ENCODE measurements at places on chromosomes 12 and 14.

- DNase-seq: no peak
These were observed 500.1 kb upstream of the CCDC196 start for GRCh38 chr14:65986041-65986440.

DNA sequence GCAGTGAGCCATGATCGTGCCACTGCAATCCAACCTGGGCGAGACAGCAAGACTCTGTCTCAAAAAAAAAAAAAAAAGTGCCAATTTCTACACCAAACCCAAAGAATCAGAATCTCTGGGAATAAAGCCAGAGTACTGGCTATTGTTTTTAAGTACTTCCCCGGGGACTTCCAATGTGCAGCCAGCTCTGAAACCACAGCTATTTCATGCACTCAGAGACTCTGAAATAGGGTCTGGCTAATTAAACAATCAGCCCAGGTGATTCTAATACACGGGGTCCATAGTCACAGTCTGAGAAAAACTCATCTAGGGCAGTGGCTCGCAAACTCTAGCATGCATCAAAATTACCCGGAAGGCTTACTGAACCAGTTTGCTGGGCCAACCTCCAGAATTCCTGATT lies 56.3 kb downstream of the SIX6 start:
- no peak for DNase-seq

GRCh38 chr12:31324116-31324844 lies 1.7 kb downstream of the SINHCAF start:
- DNase-seq: peak; percentile 93

DNA sequence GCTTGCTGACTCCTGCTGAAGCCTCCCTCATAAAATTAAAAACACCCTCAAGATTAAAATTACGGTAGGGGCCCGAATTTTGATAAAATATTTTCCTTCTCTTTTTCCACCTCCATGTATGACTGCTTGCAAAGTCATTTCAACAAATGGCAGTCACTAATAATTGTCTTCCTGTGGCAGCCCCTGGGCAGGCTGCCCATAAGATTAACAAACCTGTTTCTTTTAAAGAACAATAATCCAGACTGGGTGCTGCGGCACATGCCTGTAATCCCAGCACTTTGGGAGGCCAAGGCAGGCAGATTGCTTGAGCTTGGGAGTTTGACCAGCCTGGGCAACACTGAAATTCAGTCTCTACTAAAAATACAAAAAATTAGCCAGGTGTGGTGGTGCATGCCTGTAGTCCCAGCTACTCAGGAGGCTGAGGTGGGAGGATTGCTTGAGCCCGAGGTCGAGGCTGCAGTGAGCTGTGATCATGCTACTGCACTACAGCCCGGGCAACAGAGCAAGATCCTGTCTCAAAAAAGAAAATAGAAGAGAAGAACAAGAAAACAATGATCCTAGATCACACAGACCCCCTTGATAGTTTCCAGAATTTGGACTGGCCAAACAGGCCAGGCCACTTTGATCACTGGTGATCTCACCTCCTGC lies 8.7 kb downstream of the SAV1 start:
- DNase-seq: no peak

DNA sequence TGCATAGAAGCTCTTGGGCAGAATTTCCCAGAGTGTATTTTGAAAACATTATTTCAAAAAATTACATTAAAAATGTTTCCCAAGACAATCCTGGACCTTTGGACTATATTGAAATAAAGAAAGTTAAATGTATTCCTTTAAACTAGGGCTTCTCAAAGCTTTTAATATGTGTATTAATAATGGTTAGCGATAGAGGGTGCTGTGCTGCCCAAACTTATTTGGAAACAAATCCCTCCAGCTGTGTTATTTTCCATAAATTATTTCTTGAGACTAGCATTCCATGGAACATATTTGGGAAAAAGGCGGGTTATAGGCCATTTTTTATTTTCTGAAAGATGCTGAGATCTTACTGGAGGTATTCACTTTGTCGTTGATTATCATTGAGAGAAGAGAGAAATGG lies 397.8 kb upstream of the MIS18BP1 start:
- no peak for DNase-seq

DNA sequence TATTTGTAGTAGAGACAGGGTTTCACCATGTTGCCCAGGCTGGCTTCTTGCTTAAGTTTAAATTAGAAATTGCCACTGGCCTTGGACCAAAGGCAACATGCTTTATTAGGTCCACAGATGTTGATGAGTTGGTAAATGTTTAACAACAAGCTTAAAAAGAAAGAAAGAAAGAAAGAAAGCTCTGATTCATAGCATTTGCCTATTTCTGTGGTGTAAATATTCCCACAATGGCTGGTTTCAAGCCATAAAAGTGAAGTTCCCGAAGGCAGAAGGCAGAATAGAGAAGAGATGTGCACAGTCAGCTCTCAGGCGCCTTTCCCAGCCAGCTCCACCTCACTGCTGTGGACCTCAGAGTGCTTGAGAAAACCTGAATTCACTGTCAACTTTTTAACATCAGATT lies 26.4 kb downstream of the KCNK13 start:
- no peak for DNase-seq
